Muscle of back (tissue), 13 donors: ENCODE measurements at places on chromosomes 3 and 15. TPM values are rescaled to one million over a fixed set of nuclear protein-coding genes. Genes with fewer than 3 reads are reported as not detected.

Gene MST1R
- polyA plus RNA-seq = 1.5 TPM

Gene SH2D7
- polyA plus RNA-seq = 0.21 TPM

Gene ALDH1L1
- 0.23 TPM for polyA plus RNA-seq

Gene SNTN
- polyA plus RNA-seq = not detected

Gene RBPMS2
- 5.6 TPM for polyA plus RNA-seq

Gene CHRM5
- 0.14 TPM for polyA plus RNA-seq

Gene ATP13A5
- polyA plus RNA-seq = 0.55 TPM

- DNase-seq = no peak
Measured at GRCh38 chr15:99343881-99344551, 92.7 kb downstream of the LRRC28 start.

DNA sequence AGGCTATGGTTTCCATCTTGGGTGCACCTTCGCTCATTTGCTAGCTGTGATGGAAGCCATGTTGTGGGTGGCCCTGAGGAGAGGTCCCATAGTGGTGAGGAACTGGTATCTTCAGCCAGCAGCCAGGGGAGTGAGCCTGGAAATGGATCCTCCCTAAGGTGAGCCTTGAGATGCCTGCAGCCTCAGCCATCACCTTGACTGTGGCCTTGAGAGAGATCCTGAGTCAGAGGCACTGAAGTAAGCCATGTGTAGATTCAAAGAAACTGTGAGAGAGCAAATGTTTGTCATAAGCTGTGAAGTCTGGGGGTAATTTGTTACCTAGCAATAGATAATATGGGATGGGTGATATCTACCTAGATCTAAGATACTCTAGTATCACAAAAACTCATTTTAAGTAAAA, 105.3 kb downstream of the SNRK start:
- DNase-seq = no peak

DNA sequence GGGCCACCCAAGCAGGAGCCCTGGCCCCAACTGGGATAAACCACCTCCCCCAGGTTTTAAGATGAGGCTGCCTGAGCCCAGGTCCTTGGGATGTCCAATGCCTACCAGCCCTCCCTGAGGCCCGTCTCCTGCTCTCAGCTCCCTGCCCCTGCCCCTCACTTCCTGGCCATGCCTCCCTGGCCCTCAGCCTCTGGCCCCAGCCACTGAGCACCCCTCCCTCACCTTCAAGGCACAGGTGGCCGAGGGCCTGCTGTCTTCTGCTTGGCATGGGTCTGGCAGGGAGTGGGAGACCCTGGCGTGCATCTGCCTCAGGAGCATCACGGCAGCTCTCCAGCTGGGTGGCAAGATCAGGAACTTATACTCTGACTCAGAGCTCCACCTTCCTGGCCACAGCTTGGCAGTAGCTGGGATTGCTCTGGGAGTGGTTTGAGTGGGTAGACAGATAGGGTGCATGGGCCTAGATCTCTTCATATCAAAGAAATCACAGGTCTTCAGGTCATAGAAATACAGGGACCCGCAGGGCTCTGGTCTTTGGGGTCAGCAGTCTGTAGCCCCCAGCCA, at the start of gene PLA2G4E:
Gene PLA2G4E, minus strand, starts transcription at position 330 of the 561 bp plus-strand sequence. Its CDS starts 12 bp downstream, at position 318.
- DNase-seq = no peak

GRCh38 chr15:44300572-44300971, 12.1 kb downstream of the GOLM2 start:
- DNase-seq = no peak

DNA sequence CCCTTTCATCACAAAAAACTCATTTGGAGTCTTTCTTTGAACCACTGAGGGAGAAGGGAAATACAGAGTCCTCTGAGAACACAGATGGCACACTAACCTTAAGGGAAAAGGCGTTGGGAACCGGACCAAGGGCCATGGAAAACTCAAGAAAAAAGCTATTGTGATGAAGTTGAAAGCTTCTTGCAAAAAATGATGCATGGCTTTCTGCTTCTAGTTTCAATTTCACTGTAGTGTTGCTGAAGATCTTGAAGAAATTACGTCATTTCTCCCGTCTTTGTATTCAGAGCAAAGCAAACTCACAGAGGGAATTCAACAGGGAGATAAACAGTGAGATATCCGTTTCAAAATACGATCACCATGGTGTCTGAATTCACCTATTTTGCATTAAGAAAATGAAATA, 642.3 kb upstream of the ADAMTS9 start:
- no peak for DNase-seq

GRCh38 chr3:43338295-43338694, 52.0 kb downstream of the SNRK start:
- no peak for DNase-seq

GRCh38 chr15:22262613-22263020, 182.3 kb downstream of the OR4M2 start:
- no peak for DNase-seq

GRCh38 chr3:153621953-153622352, 459.9 kb downstream of the RAP2B start:
- no peak for DNase-seq

DNA sequence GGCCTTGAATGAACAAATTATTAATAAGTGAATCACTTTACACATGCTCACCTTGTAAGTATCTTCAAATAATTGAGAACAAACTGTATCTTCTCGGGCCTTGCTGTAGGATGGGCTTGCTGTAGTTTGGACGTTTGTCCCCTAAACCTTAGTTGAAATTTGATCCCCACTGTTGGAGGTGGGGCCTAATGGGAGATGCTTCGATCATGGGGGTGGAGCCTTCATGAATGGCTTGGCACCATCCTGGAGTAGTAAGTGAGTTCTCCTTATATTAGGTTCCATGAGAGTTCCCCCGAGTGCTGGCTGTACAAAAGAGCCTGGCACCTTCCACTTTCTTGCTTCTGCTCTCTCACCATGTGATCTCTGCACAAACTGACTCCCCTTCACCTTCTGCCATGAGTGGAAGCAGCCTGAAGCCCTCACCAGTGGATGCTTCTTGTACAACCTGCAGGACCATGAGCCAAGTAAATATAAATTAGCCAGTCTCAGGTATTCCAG, 29.3 kb downstream of the PIGB start:
- no peak for DNase-seq

DNA sequence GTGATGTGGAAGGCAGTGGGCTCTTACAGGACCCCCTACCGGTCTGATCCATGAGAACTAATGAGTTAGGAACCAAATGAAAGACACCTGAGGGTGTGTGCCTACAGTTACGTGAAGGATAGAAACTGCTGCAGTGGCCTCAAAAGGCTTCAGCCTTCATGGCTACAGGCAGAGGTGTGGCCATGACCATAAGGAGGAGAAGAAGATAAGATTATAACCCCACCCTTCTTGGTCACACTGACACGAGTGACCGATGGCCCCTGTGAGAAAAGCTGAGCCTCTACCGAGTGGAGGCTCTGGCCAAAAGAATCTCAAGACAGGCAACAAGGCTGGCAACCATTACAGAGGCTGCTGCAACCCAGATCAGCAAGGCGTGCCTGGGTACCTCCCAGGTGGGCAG, 6.3 kb downstream of the RFT1 start:
- no peak for DNase-seq

GRCh38 chr3:186826410-186826975, 16.0 kb upstream of the ADIPOQ start:
- DNase-seq = no peak

DNA sequence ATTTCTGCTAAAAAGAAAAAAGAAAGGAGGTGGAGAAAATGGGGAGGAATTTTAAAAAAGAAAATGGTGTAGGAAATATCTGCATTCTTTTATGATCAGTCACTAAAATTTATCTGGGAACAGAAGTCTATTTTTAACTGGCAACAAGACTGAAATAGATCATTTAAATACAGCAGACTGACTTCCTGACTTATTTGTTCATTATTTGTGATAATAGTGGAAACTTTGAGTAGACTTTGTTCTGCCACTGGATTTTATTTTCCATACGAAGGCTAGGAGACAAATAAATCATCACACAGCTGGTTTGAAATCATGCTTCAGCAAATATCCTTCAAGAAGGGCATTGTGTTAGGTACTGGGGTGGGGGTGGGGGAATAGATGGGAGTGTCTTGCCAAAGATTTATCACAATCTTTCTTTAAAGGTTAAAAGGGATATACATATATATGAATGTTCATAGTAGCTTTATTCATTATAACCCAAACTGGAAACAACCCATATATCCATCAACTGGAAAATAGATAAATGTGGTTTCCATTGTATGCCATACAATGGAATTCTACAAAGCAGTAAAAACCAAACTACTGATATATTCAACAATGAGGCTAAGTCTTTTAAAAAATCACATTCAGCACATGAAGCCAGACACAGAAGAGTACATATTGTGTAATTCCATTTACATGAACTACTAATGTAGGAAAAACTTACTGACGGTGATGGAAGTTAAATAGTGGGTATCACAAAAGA, 4.7 kb upstream of the CLASP2 start:
- peak; percentile 28 for DNase-seq

- DNase-seq = no peak
Measured at GRCh38 chr3:155581579-155581978, 163.3 kb downstream of the PLCH1 start.

DNA sequence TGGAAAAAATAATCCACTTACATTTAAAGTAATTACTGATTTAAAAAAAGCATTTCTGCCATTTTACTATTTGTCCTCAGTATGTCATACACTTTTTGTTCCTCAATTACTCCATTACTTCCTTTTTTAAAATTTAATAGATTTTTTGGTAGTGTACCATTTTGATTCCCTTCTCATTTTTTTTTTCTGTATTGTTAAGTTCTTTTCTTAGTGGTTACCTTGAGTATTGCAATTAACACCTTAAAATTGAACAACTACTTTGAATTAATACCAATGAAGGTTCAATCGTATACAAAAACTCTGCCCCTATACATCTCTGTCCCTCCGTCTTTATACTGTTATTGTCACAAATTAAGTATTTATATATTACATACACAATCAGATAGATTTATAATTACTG, 240.6 kb upstream of the LMCD1 start:
- DNase-seq = no peak

- DNase-seq = no peak
Measured at GRCh38 chr15:56254265-56254664, 10.6 kb upstream of the RFX7 start.

DNA sequence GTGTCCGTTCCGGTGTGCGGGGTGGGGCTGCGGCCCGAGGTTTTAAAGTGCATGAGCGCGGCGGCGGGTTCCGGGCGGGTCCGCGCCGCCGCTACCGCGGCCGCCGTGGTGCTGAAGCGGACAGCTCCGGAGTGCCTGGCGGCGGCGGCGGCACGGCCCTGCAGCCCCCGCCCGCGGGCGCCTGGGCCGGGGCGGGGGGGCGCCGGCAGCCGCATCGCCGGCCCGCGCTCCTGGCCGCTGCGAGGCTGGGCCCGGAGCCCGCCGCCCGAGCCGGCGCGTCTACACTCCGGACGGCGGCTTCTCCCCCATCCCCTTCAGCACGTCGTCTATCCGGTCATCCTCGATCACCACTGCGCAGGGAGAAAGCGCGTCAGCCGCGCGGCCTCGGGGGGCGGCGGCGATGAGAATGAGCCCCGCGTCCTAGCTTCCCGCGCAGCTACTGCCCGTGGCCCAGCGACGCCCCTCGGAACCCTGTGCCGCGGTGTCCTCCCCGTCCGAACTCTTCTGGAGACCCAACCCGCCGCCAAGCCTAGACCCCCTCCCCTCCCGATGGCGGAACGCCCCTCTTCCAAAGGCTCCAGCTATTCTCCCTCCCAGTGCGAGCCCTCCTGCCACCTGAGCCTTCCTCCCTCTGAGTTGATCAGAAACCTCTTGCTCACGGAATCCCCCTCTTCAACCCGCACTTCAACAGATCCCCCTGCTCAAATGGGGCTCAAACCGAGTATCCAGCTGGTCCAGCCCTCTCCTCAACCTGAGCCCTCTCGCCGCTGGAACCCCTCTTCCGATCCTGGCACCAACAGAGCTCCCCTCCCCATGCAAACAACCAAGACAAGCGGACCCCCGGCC, 1.3 kb downstream of the CAMK2N2 start:
- DNase-seq = peak; percentile 42

DNA sequence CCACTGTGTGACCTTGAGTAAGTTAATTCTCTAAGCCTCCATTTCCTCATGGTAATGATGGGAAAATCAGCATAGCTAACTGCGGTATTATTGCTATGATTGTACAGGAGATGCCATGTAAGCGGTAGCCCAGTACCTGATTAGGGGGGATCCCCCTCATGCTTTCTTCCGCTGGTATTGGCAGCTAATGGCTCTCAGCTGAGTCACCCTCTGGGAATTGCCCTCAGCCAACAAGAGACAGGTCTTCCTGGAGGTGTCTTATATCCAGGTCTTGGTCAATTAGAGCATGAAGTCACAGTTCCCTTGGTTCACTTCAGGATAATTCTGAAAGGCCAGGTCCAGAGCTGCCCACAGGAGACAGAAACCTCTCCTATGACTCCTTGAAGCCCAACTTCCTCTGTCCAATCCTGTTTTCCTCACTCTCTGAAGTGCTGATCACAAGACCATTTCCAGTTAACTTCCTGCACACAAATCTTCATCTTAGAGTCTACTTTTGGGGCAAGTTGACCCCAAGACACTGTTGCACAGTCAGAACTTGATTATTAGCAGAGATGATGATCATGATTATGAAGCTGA, 724.7 kb upstream of the ZNF385D start:
- no peak for DNase-seq

DNA sequence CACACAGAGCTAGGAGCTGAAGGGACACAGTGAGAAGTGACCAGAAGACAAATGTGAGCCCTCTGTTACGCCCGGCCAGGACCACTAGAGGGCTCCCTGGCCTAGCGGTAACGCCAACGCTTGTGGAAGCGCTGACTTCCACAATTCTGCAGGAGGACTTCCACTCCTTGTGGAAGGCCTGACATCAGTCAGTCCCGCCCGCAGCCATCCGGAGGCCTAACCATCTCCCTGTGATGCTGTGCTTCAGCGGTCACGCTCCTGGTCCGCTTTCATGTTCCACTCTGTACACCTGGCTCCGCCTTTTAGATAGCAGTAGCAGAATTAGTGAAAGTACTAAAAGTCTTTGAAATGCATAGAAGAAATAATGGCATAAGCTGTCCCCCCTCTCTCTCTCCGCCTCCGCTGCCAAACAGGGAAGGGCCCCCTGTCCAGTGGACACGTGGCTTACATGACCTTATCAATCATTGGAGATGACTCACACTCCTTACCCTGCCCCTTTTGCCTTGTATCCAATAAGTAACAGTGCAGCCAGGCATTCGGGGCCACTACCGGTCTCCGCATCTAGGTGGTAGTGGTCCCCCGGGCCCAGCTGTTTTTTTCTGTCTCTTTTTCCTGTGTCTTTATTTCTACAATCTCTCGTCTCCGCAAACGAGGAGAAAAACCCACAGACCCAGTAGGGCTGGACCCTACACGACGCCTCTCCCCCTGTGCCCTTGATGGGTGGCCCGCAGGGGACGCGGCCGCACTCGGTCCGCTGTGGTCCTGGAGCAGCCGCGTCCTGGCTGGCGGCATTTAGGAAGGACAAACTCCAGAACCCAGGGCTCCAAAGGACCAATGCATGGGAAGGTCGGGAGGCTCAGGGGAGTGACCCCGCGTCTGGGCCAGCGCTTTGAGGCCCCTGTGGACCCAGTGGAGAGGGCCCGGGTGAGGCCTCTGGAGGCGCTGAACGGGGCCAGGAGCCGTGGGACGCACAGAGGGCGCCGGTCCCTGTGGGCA, 27.0 kb upstream of the RPL32 start:
- peak; percentile 90 for DNase-seq

DNA sequence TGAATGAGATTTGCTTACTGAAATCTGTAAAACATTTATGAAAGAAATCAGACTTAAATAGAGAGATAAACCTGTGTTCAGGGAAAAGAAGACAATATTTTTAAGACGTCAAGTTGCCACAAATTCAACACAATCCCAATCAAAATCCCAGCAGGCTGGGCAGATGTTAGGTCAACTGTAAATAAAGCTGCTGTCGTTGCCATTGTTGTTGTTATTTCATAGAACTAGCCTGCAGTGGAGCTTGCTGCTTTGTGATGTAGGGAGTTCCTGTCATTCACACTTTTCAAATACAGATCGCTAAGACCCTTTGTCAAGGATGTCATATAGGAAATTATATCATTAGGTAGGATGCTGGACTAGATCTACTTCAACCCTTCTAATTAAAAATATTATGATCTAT, 123.1 kb downstream of the NEO1 start:
- no peak for DNase-seq
